ENCODE measurements at places on chromosomes 6 and 20.

GRCh38 chr6:35219683-35220326 lies 6.0 kb downstream of the SCUBE3 start:
- DNase-seq, result no peak

DNA sequence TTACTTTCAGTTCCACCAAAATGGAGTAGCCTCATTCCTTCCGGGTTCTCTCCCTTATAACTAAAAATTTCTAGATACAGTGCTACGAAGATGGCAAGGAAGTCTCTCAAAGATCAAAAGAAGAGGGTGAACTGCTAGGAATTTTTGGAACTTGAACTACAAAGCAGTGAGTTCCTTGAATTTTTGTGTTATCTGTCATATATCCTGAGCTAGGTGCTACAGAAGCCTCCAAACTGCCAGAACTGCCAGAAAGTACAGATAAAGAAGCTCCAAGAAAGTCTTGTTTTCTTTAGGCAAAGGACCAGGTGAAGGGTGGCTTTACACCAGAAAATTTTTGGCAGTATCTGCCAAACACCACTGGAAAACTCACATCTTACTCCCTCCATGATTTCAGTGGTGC lies 218.8 kb upstream of the FLRT3 start:
- no peak for DNase-seq

DNA sequence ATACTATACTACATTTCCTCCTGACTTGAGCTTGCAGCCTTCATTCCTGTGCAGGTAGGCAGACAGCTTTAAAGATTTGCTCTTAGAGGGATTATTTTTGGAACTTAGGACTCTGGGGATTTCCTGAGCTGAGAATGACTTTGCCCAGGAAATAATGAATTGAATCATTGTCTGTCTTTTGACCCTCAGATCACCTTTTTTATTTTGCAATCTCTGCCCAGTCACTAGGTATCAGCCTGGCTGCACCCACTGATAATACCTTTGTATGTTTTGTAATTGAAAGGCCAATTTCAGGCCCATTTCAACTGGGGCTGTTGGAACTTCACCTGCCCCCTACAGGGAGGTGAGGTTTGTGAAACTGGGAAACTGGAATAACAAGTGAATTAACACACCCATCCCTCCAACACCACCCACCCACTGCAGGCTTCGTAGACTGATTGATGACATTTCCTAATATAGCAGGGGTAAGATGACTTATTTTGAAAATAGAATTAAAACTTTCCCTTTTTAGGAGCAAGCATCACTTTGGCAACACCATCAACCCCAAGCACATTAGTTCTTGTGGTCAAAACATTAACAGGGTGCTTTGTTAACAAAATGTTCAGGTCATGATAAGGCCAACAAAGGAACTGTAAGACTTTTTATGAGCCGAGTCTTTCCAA lies 157.1 kb upstream of the CENPW start:
- no peak for DNase-seq

GRCh38 chr6:6402006-6402405 lies 81.5 kb upstream of the F13A1 start:
- no peak for DNase-seq

- DNase-seq, result no peak
These were observed 29.3 kb upstream of the PRDM1 start for GRCh38 chr6:106056746-106057390.
